Activated effector memory CD4-positive, alpha-beta T cell treated with Interleukin-2 at 50 U/mL for 16 hours (primary cell): ENCODE measurements at places on chromosomes 16 and 17.

DNA sequence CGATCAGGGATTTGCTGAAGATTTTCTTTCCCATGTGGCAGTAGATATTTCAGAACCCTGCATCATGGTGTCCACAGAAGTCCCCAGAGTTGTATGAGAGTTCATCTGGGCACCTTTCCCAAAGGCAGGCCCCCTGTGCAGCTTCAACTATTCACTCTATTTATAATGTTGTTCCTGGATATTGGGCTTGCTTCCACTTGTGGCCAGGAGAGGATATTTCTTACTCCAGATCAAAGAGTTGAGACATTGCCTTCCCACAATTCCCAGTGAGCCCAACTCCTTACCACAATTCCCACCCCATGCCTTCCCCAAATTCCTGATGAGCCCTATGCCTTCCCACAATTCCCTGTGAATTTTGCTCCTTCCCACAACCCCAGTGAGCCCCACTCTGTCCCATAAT, 206.9 kb downstream of the WWOX start:
- no peak for DNase-seq

DNA sequence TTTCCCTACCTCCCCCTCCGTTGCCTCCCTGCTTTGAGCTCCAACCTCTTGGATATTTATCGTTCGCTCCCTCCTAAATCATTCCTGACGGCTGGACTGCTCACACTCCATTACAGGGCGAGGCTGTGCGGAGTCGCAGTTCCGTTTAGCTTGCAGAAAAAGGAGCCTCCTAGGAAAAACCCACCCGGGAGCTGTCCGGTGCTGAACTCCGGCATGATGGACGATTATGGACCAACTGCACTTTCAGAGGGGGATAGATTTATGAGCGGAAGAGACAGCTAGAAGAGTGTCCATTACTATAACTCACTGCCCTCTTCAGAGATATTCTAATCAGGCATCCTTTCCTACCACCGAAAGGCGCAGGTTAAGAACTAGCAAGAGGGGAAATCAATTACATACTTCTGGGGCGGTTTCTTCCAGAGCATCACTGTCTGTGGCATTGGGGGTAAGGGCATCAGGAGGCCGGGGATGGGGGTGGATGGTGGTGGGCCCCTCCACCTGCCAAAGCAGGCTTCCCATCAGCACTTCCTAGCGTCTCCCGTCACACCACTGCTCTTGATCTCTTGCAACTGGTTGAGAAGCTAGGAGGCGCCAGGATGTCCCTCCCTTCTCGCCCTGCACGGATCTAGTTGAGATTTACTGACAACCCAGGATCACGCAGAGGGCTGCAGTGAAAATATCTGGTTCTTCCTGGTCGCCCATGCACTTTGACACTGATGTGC, 251.2 kb downstream of the ENGASE start:
- DNase-seq: no peak

DNA sequence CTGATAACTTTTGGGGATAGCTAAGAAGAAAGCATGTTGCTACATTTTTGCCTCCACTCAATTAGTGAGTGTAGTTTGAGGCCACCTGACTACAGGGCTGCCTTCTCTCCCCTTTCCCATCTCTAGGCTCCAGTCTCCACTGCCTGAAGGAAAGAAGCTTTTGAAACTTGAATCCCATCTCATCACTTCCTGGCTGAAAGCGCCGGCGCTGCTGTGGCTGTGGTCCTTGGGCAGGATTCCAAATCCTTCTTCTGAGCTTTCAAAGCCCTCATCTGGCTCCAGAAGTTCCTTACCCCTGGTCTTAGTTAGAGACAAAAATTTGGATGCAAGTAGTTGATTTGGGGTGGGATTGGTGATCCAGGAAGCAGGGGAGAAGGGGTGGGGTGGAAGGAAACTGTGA, 119.4 kb downstream of the FOXL1 start:
- no peak for DNase-seq

GRCh38 chr16:79170555-79171246, 429.8 kb downstream of the MAF start:
- DNase-seq: no peak

- DNase-seq: no peak
Observed at GRCh38 chr17:3531266-3532101, 26.1 kb downstream of the TRPV3 start.

GRCh38 chr16:27239026-27239425, 29.5 kb downstream of the NSMCE1 start:
- no peak for DNase-seq

GRCh38 chr17:1847191-1847590, 17.4 kb downstream of the RPA1 start:
- no peak for DNase-seq
